ENCODE measurements at places on chromosomes 3 and 15.

GRCh38 chr3:140823106-140823505 is 118.5 kb upstream of the SLC25A36 start:
- H3K27me3 ChIP-seq: no peaks in the 10 kb centered on the region
- no peak for DNase-seq
- H3K4me3 ChIP-seq: no peak overlapping the region
- H3K27ac ChIP-seq: no peak overlapping the region
- H3K36me3 ChIP-seq: no peaks in the 10 kb centered on the region

GRCh38 chr3:72341920-72342319 is 506.3 kb downstream of the SHQ1 start:
- no peaks in the 10 kb centered on the region for H3K36me3 ChIP-seq
- no peaks in the 10 kb centered on the region for H3K27me3 ChIP-seq
- H3K27ac ChIP-seq: no peak overlapping the region
- no peak for DNase-seq
- H3K4me1 ChIP-seq: peaks cover 28% of the 10 kb centered on the region
- H3K4me3 ChIP-seq: no peak overlapping the region

DNA sequence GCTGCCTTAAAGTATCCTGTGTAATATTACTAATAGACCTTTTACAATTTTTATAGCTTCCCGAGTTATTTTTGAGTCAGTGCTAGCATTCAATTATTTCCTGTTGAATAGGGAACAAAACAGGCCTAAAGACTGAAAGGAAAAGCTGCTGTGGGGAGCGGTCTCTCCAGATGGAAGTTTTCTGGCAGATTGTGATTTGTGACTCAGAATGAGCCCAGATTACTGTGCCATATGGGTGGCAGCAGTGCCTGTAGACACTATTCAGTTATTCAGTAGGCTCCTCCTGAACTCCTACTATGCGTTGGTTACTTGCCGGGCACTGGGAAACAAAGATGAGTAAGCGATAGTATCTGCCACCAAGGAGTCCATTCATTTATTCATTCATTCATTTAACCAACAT is 211.8 kb downstream of the CHST2 start:
- no peak for DNase-seq
- no peaks in the 10 kb centered on the region for H3K4me1 ChIP-seq
- H3K27me3 ChIP-seq: no peaks in the 10 kb centered on the region
- no peak overlapping the region for H3K4me3 ChIP-seq

DNA sequence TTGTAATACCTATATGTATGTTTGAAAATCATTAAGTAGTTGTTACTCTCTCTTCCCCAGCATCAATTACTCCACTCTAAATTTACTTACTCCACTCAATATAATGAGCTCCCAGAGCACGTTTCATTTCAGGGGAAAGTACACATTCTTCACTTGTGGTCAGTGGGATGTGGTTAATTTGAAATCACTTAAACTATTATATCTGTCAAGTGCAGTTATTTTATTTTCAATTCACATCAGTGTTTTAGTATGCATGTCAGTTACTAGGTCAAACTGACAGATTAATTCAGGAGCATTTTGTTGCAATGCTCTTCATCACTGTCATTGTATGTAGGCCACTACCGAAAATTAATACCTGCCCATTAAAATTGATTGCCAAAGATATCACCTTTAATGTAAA is 376.1 kb downstream of the ZIC4 start:
- H3K4me1 ChIP-seq: no peaks in the 10 kb centered on the region
- H3K27me3 ChIP-seq: no peaks in the 10 kb centered on the region
- H3K27ac ChIP-seq: no peak overlapping the region
- no peak overlapping the region for H3K4me3 ChIP-seq
